ENCODE measurements at places on chromosomes 4 and X.

DNA sequence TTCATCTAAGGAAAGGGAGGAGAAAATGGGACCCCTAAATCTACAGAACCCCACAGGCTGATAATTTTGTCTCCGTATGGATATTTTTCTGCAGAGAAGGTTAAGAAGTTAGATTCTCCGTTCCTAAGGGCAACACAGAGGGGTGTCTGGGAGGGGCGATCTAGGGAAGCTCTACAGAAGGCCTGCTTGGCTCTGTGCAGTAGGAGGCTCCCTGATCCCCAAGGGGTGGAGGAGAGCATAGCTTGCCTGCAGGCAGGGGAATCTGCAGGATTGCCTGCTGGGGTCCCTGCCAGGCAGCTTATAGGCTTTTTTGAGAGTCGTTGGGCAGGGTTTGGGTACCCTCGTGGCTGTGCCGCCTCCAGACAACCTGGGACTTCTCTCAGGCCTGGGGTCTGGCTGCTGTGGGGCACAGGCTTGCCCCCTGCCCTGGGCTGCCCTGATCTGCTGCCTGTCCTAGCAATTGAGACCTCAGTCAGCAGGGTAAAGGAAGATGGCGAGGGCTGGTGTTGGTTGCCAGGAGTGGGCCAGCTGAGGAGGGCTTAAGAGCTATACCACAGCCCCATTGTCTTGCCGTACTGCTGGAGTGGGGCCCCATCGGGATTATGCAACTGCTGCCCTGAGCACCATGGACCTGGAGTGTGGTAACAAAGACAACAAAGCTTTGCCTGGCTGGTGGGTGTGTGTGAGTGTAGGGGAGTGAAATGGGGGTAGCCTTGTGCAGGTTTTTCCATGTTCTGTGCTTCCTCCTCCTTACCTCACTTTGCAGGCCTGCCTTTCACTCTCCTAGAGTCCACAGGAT lies 74.1 kb downstream of the EFNB1 start:
- ATAC-seq, result peak; percentile 15

- no peak for ATAC-seq
Observed at GRCh38 chr4:98490251-98490650, 168.2 kb downstream of the TSPAN5 start.

- ATAC-seq, result no peak
Observed at GRCh38 chr4:36133086-36133485, 111.2 kb downstream of the ARAP2 start.

- ATAC-seq, result no peak
Observed at GRCh38 chr4:10185518-10186227, 69.1 kb upstream of the WDR1 start.

DNA sequence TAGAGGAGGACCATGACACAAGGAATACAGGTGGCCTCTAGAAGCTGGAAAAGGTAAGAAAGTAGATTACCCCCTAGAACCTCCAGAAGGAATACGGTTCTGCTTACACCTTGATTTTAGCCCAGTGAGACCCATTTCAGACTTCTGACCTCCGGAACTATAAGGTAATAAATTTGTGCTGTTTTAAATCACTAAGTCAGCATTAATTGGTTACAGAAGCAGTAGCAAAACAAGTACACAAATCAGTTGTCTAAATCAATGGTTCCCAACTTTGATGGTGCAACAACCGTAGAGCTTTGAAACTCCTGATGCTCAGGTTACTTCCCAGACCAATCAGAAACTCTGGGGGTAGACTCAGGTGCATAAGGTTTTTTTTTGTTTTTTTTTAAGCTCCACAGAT lies 113.6 kb downstream of the RTL9 start:
- ATAC-seq, result no peak

Measured in gastroesophageal sphincter (tissue), 4 donors.